Muscle of arm (tissue), 14 donors: ENCODE measurements at places on chromosomes 1 and 21.

DNA sequence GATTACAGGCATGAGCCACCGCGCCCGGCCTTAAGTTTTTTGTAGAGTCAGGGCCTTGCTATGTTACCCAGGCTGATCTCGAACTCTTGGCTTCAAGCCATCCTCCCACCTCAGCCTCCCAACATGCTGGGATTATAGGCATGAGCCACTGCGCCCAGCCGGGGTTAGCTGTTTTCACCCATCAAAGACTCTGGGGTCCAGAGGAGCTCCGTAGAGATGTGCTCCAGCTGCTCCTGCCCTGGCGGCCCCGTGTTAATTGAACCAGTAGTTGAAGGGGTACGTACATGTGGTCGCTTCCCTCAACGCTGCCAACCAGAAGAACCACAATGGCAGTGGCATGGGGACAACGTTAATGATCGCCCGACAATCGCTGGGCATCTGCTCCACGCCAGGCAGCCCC, 72.0 kb downstream of the NPHP4 start:
- DNase-seq = no peak

- no peak for DNase-seq
These were observed 739.1 kb downstream of the MATN1 start for GRCh38 chr1:29984166-29984861.

DNA sequence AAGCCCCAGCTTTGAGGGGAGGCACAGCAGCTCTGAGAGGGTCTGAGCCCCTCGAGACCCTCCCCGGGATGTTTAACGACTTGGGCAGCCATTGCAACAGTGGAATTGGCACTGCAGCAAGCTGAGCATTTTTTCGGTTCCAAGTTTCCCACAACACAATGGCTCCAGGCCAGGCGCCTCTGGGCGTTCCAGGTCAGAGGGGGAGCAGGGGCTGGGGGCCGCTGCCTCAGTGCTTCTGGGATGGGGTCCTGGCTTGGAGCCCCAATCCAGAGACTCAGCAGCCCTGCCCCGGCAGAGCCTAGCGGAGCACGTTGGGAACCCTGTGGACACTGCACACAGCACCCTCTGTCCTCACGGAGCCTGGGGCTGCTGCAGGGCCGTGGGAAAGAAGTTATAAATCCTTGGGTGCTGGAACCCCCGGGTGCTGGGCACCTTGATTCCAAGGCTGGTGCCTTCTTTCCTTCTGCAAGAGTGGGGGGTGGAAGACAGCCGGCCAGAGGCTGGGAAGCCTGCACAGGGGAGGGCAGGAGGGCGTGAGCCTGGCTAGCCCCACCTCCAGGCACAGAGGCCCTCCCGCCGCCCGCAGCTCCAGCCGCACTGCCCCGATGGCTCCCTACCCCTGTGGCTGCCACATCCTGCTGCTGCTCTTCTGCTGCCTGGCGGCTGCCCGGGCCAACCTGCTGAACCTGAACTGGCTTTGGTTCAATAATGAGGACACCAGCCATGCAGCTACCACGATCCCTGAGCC, 50.1 kb downstream of the COL18A1 start:
- no peak for DNase-seq

- DNase-seq = no peak
These were observed 360.7 kb downstream of the PTBP2 start for GRCh38 chr1:97082160-97082848.

DNA sequence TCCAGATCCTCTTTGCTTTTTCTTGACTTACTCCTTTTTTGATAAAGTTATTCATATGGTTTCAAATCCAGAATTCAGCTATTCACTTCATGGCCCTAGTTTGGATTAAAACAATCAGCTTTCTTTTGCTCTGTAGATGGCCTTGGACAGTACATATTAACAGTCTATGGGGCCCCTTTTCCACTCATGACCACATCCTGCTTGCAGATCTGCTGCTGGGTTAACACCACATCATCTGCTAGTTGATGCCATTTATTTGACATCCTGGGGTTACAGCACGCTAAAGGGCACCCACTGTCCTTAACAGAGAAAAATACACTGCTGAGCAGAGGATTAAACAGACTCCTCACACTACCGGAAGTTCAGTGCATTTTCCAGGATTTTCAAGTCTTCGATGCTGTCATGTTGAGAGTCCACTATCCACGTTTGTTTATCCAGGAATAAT, 941 bp upstream of the IFI16 start:
- no peak for DNase-seq

DNA sequence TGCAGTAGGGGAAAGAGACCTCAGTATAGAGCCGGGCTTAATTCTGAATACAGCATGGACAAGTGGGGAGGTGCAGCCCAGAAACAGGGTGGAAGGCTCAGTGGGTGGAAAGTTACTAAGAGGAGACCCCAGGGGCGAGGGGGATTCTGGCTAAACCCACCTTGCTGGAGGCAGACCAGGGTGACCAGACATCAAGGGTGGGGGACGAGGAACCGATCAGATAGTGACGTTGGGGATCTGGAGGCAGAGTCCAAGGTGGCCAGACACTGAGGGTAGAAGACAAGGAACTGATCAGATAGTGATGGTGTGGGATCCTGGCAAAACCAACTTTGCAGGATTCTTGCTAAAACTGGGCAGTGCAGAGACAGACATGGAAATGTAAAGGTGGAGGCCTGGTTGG, 36.8 kb downstream of the B3GALT5 start:
- no peak for DNase-seq

GRCh38 chr1:38558500-38559445, 300.8 kb downstream of the RRAGC start:
- no peak for DNase-seq

DNA sequence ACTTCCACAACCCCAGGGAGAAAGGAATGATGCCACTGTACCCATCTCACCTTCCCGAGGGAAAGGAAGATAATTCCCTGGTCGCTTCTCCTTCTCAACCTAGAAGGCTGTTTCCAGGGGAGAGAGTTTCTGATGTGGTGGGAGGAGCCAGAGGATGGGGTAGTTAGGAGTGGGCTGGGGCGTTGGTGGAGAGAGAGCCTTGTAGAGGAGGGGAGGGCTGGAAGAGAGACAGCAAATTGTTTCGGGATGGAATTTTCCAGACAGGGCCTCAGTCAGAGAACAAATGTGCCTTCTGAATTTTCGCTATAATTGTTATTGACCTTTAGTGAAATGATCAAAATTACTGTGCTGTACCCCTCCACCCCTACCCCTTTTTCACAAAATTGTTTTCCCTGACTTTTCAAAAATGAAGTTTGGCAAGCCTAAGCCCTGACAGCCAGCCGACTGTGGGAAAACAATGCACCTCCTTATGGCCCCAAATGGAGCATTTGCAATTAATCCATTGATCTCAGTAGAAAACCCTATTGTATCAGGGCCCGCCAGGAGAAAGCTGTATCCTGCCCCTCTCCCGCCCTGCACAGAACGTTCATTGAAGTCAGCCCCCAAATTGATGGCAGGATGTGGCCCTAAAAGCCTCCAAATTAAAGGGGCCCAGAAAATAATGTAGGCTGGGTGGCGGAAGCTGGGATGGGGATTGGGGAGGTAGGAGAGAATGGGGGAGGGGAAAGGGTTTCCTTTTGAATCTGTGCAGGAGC, 69.1 kb upstream of the JUN start:
- no peak for DNase-seq

DNA sequence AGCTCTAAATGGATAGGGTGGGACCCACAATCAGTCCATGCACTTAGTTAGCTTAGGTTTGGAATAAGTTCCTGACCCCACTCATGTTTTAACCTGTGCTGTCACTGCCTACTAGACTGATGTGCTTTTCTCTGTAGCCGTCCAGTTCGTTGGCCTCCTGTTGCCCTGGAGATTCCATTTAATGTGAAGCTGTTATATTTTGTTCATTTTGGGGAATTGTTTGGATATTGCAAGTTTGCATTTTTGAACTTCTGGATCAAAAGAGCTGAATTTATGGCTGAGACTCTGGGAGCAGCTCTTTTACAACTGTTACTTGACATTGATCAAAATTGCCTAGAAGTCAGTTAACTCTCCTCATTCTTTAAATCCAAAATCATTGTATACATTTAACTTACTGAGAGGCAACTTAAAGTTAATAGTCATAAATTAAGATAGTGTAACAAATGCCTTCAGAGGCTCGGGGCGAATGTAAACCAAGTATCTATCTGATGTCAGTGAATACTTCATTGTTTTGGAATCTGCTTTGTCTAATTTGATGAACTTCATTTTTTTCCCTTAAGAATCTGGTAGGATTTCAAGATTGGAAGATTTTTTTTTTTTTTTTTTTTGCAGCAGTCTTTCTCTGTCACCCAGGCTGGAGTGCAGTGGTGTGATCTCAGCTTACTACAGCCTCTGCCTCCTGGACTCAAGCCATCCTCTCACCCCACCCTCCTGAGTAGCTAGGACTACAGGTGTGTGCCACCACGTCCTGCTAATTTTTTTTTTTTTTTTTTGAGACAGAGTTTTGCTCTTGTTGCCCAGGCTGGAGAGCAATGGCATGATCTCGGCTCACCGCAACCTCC, 38.1 kb downstream of the MIGA1 start:
- no peak for DNase-seq

DNA sequence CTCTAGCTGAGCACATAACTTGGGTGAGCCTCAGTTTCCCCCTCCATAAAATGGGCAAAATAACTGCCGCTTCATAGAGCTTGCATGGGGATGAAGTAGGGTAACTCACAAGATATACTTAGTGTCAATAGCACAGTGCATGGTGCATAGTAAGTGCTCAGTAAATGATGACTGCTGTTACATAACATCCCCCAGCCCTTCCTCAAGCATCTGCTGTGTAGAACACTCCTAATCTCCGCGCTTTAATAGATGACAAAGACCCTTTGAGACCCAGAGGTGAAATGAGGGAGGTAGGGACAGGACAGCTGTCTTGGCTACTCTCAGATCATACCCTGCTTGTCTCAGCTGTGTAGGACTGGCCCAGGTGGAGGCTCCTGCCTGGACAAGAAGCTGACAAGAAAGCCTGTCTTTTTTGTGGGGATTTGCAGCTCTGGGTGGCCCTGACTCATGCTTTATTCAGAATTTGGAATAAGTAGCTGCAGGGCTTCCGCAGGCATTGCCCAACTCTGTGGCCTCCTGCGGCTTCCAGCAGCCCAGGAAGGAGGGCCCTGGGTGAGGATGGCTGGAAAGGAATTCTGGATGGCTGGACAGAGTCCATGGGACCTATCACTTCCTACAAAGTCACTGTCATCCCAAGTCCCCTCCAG, 20.7 kb upstream of the PADI4 start:
- no peak for DNase-seq

DNA sequence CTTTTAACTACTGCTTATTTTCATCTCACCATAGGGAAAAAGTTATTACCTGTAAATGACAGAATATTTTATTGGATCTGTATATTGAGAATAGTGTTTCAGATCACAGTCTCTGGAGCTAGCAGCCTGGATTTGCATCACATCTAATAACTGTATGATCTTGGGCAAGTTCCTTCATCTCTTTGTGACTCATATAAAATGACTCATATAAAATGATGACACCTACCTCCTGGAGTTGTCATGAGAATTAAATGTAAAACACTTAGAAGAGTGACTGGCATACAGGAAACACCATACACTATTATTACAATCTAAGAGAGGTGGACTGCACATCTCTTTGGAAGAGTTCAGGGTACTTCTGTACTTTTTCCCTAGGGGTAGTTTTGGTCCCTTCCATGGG, 421.3 kb downstream of the NEGR1 start:
- no peak for DNase-seq

- DNase-seq = no peak
These were observed 437.1 kb downstream of the RWDD3 start for GRCh38 chr1:95671098-95671497.

GRCh38 chr1:224430511-224431113, 4.0 kb downstream of the WDR26 start:
- peak; percentile 35 for DNase-seq

DNA sequence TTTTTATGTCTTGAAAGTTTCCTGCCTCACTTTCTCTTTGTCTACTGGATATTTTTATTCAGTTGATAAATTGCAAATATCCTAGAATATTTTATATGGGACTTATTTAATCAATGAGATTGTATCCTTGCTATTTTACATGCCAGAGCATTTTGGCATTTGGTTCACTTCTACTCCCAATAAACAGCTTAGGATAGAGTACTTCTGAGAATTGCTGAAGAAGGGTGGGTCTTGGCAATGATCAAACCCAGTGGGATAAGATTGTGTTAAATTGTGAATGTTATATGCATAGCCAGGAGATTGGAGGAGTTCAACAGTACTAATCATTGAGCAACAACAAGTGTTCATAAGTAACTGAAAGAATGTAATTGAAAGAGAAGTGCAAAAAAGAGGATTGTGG, 60.1 kb downstream of the SDCCAG8 start:
- no peak for DNase-seq

- no peak for DNase-seq
These were observed 372.4 kb downstream of the TGFB2 start for GRCh38 chr1:218717575-218717974.

DNA sequence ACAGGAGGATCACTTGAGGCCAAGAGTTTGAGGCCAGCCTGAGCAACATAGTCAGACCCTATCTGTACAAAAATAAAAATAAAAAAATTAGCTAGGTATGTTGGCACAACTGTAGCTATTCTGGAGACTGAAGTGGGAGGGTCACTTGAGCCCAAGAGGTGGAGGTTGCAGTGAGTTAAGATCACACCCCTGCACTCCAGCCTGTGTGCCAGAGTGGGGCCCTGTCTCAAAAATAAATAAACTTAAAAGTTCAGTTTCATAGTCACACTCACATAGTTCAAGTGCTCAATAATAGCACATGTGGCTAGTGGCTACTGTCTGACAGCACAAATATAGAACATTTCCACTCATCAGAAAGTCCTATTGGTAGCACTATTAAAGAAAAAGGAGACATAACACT, 5.2 kb upstream of the EVI5 start:
- no peak for DNase-seq

DNA sequence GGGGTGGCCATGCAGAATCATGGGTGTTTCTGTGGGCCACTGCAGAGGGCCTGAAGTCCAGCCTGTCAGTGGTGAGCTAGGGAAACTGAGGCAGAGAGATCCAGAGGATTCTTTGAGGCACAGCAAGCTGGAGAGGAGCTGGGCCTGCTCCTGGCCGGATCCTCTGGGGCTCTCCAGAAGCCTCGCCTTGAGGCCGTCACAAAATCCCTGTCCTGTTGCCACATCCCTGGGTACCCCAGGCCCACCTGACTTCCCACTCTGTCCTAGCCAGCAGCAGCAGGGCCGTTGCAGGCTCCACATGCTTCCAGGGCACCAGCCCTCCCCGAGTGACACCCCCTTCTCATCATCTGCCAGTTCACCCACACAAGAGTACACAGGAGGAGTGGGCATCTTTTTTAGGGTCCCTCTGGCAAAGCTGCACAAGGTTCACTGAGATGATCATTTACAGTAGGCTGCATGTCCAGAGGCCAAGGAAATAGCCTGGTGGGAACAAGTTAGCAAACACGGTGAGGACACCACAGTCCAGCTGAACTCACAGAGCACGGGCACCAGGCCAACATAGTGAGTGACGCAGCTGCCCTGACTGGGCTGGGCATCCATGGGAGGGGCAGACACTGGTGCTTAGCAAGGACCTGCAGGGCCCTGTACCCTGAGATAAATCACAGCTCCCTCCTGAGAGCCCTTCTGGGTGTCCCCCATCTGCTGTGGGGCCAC, 25.1 kb upstream of the TSPEAR start:
- DNase-seq = no peak

- DNase-seq = no peak
These were observed 517 bp downstream of the LRIG2 start for GRCh38 chr1:113073479-113073950.
